ENCODE measurements at places on chromosomes 16 and 17.

- no peak for DNase-seq
Measured at GRCh38 chr16:23131436-23131835, 17.8 kb downstream of the USP31 start.

- no peak for DNase-seq
Measured at GRCh38 chr16:6557353-6558023, 775.2 kb upstream of the RBFOX1 start.

- DNase-seq, result no peak
Measured at GRCh38 chr16:83513008-83513755, 294.6 kb upstream of the HSBP1 start.

DNA sequence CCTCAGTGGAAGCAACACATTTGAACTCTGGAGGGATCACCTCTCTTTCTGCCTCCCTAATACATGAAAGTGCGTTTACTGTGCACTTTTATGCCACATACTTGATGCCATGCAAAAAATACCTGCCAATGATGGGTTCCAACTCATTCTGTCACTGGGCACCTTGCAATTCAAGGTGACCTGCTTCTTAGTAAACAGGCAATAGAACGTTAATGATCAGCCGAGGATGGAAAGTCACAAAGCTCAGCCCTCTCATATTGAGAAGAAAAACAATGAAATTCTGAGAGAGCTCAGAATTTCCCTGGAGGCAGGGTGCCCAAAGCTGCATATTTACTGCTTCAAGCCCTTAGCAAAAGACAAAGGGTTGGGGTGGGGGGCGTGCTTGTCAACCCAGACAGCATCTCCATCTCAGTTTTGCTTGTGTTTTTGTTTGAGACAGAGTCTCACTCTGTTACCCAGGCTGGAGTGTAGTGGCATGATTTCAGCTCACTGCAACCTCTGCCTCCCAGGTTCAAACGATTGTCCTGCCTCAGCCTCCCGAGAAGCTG is 23.2 kb downstream of the LITAF start:
- no peak for DNase-seq

- DNase-seq, result no peak
Measured at GRCh38 chr17:49936386-49936785, 32.6 kb upstream of the DLX4 start.

DNA sequence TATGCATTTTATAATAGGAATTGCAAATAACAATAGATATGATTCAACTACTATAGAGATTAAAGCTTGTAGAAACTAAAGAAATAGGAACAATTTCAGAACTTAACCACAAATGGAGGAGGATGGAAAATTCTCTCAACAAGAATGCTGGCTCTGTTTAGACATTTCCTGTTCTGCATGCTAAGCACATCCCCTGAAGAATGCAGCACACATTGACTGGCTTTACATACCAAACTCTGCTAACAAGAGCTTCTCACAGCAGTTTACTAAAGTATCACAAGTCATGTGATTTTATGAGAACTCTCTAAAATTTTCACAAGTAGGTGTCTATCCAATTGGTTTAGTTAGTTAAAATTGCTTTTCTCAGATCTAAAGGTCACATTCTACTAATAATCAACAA is 85.2 kb downstream of the SPAG9 start:
- no peak for DNase-seq

DNA sequence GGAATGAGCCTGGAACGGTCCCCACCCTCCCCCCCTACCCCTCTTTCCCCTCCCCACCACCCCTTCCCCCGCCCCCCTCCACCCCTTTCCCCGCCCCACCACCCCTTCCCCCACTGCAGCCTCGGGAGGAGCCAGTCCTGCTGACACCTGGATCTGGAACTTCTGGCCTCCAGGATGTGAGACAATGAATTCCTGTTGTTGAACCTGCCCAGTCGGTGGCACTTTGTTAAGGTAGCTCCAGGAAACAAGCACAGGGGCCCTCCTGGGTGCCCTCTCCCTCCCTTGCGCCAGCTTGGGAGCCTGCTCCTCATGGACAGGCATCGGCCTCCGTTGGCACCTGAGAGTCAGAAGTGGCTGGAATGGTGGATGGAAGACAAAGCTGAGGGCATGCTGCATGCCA is 152.4 kb upstream of the FOXF1 start:
- no peak for DNase-seq

GRCh38 chr17:79214459-79214858 is 139.8 kb downstream of the ENGASE start:
- DNase-seq, result no peak

GRCh38 chr17:80316927-80317705 is 56.5 kb downstream of the RNF213 start:
- DNase-seq, result no peak

DNA sequence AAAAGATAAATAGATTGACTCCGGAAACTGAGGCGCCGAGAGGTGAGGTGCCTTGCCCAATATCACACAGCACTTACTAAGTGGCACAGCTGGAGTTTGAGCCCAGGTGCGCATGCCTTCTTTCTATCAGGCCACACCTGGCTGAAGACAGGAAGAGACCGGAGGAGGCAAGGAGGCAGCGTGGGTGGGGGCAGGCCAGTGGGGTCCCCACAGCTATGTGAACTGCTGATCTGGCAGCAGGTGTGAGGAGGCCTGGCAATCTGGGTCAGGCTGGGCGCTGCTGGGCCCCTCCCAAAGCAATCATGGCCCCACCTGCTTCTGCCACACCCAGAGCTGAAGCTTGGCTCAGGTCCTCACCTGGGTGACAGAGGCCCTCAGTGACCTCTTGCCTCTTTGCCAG is 1.9 kb upstream of the GDPD3 start:
- no peak for DNase-seq

GRCh38 chr17:28367641-28368305 is 2.3 kb downstream of the VTN start:
- DNase-seq, result no peak

GRCh38 chr17:18278867-18279266 is 18.4 kb downstream of the MIEF2 start:
- DNase-seq, result no peak

- DNase-seq, result no peak
Measured at GRCh38 chr17:44556832-44557606, at the start of gene FZD2. Gene FZD2, plus strand, starts transcription at chr17:44557484. Its CDS starts 205 bp downstream, at chr17:44557689.

DNA sequence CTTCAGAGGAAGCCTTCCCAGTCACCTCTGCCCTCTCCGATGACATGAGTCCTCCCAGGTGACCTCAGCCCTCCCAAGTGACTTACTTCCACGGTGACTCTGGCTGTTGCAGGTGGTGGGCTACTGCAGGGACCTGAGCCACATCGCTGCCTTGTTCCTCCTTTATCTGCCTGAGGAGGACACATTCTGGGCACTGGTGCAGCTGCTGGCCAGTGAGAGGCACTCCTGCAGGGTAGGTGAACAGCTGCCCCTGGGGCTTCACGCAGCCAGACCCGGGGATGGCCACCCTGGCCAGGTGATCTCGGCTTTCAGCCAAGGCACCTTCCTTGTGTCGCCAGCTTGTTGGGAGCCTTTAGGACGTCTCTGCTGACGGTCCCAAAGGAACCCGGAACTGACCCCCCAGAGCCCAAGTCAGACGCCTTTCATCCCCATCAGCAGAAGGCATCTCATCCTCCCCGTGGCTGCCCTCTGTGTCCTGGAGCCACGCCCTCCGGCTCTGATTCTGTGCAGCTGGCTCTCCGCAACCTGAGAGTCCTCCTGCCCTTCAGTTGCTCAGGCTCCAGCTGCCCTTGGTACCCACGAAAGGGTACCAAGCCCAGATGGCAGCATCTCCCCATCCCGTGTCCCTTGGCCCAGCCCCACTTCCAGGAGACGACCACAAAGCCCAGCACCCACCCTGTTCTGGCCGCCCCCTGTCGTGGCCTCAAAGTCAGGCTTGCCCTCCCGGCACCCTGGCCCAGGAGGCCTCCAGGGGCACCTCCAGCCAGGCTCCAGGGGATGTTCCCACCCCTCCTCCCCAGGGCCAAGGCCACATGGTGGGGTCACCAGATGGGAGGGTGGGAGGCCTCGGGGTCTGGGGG is 81.7 kb downstream of the GOSR1 start:
- DNase-seq, result no peak

GRCh38 chr17:39231591-39232551 is 6.1 kb upstream of the STAC2 start:
- no peak for DNase-seq

DNA sequence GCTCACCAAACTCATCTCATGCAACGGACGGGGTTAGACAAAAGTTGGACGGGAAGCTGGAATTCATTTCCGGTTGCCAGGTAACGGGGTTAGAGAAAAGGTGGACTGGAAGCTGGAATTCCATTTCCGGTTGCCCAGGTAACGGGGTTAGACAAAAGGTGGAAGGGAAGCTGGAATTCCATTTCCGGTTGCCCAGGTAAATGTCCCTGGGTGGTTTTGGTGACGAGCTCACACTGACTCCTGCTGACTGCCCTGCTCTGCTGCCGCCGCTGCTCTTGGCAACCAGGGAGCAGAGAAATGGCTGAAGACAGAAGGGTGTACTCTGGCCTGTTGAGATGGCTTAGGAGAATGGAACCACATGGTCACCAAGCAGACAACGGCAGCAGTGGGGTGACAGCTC is 170.3 kb upstream of the RPH3AL start:
- no peak for DNase-seq

- DNase-seq, result no peak
Measured at GRCh38 chr17:31092475-31093064, 2.2 kb upstream of the NF1 start.

DNA sequence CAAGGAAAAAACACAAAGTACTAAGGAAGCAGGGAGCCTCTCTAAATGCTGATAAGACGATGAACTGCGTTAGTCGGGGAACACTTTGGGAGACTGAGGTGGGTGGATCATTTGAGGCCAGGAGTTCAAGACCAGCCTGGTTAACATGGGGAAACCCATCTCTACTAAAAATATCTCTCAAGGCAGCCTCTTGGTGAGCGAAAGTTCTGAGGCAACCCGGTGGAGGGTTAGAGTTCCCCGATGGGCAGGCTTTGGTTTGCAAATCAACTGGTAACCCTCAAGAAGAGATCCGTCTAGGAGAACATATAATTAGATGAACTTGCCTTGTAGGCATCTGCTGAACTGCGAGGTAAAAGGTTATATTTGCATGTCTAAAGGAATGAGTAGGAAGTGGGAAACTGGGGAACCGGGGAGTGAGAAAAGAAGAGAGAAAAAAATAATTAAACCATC is 44.6 kb downstream of the WSB1 start:
- no peak for DNase-seq

GRCh38 chr16:54309341-54309740 is 22.8 kb upstream of the IRX3 start:
- no peak for DNase-seq

- DNase-seq, result no peak
Measured at GRCh38 chr17:63999680-64000531, 1.8 kb downstream of the PRR29 start.

DNA sequence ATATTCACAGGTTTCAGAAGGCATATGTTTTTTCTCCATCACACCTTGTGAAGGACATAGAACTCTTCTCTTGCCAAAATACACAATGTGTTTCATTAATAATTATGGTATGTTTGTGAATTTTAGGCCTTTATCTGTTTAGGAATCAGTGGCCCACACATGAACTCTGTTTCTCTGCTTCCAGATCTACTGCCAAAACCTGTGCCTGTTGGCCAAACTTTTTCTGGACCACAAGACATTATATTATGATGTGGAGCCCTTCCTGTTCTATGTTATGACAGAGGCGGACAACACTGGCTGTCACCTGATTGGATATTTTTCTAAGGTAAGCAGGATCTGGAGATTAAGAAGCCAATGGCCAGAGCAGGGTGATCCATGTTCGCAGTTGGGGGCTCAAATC is 26.4 kb downstream of the TAC4 start:
- DNase-seq, result no peak

DNA sequence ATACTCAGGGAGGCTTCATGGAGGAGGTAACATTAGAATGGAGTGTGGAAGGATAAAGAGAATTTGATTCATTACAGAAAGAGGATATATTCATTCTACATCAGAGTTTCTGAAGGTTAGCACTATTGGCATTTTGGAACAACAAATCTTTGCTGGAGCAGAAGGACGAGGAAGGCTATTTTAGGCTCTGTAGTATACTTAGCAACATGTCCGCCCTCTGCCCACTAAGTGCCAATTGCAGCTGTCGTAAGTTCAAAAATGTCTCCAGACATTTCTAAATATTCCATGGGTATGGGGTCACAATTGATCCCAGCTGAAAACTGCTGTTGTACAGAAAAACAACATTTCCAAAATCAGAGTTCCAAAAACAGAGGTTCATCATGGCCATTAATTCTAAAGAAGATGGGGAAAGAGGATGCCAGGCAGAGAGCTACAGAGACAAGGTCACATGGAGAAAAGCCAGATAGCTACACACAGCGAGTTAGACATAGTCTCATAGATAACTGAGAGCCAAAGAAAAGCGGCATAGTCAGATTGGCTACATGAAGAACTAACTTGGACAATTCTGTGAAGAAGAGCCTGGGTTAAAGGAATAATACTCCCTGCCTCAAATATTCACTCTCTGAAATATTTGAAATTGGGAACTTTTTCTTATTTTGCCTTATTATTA is 846.4 kb upstream of the CDH8 start:
- DNase-seq, result no peak

GRCh38 chr17:1870592-1870991 is 40.8 kb downstream of the RPA1 start:
- no peak for DNase-seq

DNA sequence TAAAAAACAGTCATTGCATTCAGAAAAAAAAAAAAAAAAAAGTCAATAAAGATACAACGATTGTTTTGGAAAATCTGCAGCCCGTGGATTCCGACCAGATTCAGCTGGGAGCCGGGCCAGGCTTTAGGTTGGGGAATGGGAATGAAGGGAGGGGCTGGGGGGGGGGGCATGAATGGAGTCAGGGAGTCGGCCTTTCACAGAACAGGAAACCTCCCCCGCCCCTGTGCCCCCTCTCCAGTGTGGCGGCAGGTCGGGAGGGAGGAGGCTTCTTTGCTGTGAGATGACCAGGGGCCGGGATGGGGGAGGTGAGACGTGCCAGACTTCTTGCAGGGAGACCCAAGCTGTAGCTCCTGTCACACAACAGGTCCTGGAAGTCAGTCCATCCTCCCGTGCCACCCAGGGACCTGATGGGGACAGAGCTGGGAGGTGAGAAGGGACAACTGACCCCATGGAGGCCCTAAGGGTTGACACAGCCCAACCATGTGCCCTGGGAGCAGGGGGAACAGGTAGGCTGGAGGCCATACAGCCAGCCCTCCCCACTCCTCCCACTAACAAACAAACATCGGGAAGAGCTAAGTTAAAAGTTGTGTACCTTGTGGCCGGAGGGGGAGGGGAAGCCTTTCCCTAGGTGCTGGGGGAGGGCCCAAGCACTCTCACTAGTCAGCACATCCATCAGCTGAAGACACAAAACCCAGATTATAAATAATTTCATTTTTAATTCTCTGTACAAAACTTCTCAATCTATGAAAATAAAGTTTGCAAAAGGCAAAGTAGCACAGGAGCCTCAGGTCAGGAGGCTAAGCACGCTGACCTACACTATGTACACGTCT is 25.2 kb downstream of the SREBF1 start:
- no peak for DNase-seq

- DNase-seq, result no peak
Measured at GRCh38 chr17:57286399-57287105, 30.2 kb downstream of the MSI2 start.
